ENCODE measurements at places on chromosomes 7 and 10.
A peak's percentile ranks its signal among the peaks of the same experiment; 100 is the strongest.

- no peak for DNase-seq
Observed at GRCh38 chr10:89625041-89625765, 19.8 kb downstream of the PANK1 start.

GRCh38 chr7:20647908-20648776 is 32.7 kb downstream of the ABCB5 start:
- no peak for DNase-seq

DNA sequence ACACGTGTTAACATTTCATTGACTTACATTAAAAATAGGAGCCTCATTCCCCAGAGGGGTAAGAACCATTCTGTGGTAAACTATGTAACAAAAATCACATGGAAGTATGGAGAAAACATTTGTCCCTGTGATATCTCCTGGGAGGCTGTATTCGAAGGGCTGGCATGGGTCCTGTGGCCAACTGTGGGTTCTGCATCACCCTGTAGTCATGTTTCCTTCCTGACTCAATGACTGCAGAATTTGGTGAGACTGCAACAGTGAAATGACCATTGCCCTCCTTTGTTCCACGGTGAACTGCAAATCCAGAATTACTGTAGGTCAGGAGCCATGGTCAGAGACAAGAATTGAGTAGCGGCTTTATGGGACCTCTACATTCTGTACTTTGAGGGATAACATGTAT is 3.6 kb upstream of the ZEB1 start:
- DNase-seq, result no peak

GRCh38 chr7:109616551-109617069 is 1046.9 kb downstream of the DNAJB9 start:
- no peak for DNase-seq

DNA sequence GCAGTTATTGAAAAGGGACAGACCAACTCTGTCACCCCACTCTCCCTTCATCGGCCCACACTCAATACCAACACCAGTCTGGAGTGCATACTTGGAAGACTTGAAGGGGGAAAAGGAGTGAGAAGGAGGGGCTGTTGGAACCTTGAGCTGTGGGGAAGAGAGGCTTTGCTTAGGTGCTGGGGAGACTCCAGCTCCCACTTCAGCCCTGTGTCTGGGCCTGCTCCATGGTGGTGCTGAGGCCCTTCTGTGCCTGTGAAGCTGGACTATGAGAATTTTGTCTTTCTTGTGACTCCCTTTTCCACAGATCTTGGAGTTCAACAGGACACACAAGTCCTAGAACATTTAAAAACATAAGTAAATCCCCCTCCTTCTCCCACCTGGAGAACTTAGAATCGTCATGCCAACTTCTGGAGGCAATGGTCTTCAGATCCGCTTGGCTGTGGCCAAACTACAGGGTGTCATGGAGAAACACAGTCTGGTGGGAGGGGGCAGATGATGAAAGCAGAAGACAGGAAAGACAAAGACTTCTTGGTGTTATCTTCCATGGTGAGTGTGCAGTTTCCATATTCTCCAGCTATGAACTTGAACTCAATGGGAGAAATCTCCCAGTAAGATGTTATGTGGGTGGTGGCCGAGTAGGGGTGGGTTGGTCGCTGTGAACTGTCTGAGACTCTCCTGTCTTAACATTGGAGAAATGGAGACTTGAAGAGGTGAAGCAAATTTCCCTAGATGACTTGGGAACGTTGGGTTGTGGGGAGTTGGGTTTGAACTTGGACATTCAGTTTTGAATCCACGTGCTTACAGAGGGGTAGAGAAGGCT is 18.4 kb upstream of the GIMAP8 start:
- DNase-seq, result no peak

- DNase-seq, result no peak
Observed at GRCh38 chr10:133276435-133277201, at the start of gene ADAM8. Gene ADAM8, minus strand, starts transcription at chr10:133276868. Its CDS starts 51 bp downstream, at chr10:133276817.

- DNase-seq, result no peak
Observed at GRCh38 chr10:24606021-24606420, 117.7 kb downstream of the ARHGAP21 start.

GRCh38 chr10:14158575-14158974 is 172.1 kb downstream of the FRMD4A start:
- DNase-seq, result no peak

GRCh38 chr10:88221010-88221973 is 357.9 kb downstream of the PTEN start:
- DNase-seq, result no peak

GRCh38 chr10:37754538-37755323 is 102.7 kb downstream of the ZNF248 start:
- DNase-seq, result no peak

DNA sequence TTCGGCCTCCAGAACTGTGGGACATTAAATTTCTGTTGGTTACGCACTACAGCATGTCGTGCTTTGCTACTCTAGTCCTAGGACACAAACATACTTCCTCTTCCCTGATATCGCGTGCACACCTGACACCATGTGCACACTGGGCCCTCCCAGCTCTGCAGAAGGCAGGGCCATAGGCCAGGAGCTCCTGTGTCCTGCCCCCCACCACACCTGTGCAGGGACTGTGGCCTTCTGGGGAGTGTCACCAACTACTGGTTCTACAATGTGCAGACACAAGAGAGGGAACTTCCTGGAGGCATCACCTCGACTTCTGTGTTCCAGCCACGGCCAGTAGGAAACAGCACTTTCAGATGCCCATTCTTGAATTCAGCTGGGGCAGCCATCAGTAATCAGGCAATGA is 646.4 kb upstream of the MGMT start:
- DNase-seq, result no peak

- DNase-seq, result no peak
Observed at GRCh38 chr10:103895411-103896186, 22.4 kb downstream of the STN1 start.

DNA sequence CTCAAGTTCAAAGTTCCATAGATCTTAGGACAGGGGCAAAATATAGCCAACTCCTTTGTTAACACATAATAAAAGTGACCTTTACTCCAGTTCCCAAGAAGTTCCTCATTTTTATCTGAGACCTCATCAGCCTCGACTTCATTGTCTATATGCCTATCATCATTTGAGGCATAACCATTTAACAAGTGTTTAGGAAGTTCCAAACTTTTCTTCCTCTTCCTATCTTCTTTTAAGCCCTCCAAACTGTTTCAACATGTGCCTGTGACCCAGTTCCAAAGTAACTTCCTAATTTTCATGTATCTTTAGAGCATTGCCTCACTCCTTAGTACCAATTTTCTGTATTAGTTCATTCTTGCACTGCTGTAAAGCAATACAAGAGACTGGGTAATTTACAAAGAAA is 569.1 kb downstream of the ANKRD7 start:
- DNase-seq, result no peak

GRCh38 chr10:21724687-21725367 is 190.8 kb downstream of the MLLT10 start:
- peak; percentile 99 for DNase-seq

- DNase-seq, result no peak
Observed at GRCh38 chr10:70952401-70952800, 64.0 kb upstream of the PCBD1 start.

GRCh38 chr10:100656454-100656853 is 88.9 kb upstream of the PAX2 start:
- no peak for DNase-seq

DNA sequence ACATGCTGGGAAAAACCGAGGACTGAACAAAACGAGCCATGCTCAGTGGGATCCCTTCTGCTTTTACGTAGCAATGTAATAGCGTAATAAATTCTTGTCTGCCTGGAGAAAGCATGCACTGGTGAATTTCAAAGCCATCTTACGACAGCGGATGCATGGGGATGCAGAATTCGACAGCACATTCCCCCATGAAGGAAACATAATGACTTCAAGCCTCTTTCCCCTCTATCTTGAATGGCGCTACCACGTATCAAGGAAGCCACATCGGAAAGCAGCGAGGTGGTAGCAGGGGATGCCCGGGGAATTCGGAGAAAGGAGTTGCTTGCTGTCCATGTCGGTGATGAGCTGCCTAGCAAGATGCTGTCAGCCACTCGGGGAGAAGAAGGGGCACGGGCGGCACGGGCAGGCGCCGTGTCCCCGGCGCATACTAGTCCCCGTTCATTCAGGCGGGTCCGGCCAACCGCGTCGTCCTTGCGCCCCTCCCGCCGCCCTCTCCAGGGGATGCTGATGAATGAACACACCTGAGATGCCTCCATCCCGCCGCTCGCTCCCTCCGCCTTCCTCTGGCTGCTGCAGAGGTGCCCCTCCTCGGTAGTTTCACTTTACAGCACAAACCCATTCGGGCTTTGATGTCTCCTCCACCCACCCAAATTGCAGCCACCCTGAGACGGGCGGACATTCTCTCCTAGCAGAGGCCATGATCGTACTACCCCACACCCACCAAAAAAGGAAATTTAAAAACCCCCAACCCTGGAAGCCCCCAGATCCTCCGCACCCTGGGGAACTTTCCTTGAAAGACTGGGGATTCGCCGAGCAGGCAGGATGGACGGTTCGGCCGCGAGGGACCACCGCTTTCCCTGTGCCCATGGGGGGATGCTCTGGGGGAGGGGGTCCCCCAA is 644 bp downstream of the SORBS1 start:
- no peak for DNase-seq

GRCh38 chr10:62437696-62438095 is 63.5 kb downstream of the ZNF365 start:
- DNase-seq, result peak; percentile 50

- DNase-seq, result no peak
Observed at GRCh38 chr10:26706206-26706605, 8.7 kb downstream of the PDSS1 start.

- DNase-seq, result peak; percentile 78
Observed at GRCh38 chr7:81285142-81285871, 366.5 kb upstream of the SEMA3C start.

GRCh38 chr7:45236666-45237065 is 79.1 kb downstream of the RAMP3 start:
- peak; percentile 9 for DNase-seq

GRCh38 chr7:20132585-20132984 is 84.6 kb downstream of the MACC1 start:
- DNase-seq, result no peak

DNA sequence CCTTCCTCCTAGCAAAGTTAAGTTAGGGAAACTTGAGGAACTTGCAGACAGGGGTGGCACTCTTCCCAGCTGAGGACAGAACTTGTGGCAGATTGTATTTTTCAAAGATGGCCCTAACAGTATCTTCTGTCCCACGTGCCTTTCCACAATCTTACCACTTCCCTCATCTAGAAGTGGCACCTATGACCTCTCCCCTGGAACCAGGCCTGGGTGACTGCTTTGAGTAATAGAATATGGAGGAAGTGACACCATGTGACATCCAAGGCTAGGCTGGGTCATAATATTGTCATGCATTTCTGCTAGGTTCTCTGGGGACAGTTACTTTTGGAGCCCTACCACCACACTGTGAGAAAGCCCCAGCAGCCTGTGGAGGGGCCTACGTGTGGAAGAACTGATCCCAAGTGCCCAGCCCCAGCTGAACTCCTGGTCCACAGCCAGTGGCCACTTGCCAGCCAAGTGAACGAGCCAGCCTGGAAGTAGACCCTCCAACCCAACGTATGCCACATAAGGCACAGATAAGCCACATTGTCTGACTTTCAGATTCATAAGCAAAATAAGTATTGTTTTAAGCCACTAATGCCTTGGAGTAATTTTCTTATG is 193.7 kb downstream of the PTPN20 start:
- no peak for DNase-seq

GRCh38 chr7:121180436-121181063 is 148.2 kb upstream of the WNT16 start:
- no peak for DNase-seq

- no peak for DNase-seq
Observed at GRCh38 chr10:125985557-125986240, 89.3 kb downstream of the FANK1 start.

- no peak for DNase-seq
Observed at GRCh38 chr7:38632411-38632810, 1.2 kb upstream of the AMPH start.

DNA sequence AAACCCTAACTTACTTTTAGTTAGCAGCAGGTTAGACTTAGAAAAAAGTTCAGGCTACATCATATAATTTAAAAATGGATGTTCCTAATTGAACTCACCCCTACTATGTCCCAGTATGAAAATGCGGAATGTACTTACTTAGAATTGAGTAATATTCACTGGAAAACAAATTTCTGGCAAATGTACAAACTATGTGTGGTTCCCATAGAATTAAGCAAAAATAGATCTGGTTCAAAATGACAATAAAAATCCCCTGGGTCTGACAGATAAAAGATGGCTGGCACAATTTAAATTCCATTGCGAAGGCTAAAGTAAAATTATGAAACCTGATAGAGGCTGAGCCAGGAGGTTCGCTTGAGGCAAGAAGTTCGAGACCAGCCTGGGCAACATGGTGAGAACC is 42.4 kb upstream of the PRKAR2B start:
- DNase-seq, result no peak

DNA sequence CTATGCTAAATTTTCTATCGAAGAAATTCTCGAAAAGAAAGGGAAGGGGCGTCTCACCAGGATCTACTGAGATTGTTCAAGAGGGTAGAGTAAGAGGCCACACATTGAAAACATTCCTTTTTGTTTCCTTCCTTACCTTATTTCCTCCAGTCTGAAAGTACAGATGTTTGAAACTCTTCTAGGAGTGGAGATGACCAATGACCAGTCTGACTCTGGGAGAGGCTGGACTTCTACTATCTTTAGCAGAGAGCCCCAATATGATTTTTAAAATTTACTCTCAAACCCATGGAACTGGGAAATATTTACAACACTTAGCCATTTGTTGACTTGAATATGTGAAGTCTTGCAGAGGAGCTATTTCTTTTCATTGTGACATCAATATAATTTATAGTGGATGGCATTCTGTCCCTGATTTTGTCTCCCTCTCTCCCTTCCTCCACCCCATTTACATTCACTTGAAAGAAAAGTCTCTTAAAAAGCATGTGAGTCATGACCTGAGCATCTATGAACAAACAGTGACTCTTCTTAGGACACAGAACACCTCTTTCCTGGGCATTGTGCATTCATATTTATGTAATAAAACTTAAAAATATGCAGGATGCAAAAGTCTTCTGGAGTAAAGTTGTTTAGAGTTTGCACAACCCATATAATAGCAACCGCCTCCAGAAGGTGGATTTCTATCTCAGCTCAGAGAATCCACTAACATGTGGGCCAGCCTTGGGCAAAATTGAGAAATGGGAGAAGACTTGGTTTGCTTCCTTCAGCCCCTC is 31.2 kb upstream of the BMPER start:
- peak; percentile 49 for DNase-seq

GRCh38 chr7:104950754-104951153 is 63.3 kb upstream of the KMT2E start:
- DNase-seq, result no peak

GRCh38 chr10:130897815-130898214 is 413.7 kb downstream of the TCERG1L start:
- DNase-seq, result no peak

GRCh38 chr10:117938104-117938503 is 108.6 kb downstream of the RAB11FIP2 start:
- DNase-seq, result no peak

GRCh38 chr7:111789870-111790269 is 227.6 kb upstream of the IMMP2L start:
- DNase-seq, result no peak

GRCh38 chr10:11715815-11716494 is 26.2 kb upstream of the ECHDC3 start:
- DNase-seq, result no peak

- DNase-seq, result no peak
Observed at GRCh38 chr7:116468534-116468933, 31.0 kb upstream of the CAV2 start.
